ENCODE measurements at places on chromosomes 6 and 20. TPM values are rescaled to one million over a fixed set of nuclear protein-coding genes. Genes with fewer than 3 reads are reported as not detected.
A peak's percentile ranks its signal among the peaks of the same experiment; 100 is the strongest.

The HFE gene
- 1.2 TPM for total RNA-seq

DNA sequence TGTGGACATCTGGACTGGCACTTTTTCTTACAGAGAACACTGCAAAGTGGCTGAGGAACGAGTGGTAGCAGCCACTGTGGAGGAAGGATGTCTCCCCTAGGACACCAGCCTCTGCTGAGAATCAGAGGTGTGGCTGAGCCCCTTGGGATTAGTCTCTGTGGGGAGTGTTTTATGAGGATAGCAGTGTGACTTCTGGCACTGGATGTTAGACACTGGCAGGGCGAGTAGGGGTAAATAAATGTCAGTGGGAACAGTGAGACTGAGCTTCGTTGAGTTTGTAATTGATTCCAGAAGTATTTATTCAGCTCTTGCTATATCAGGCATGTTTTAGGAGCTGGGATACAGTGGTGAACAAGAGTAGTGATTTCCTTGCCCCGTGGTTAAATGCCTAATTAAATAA, 124.0 kb downstream of the JARID2 start:
- H3K27me3 ChIP-seq = no peaks in the 10 kb centered on the region
- H3K4me3 ChIP-seq = no peak overlapping the region
- no peaks in the 10 kb centered on the region for H3K4me1 ChIP-seq
- no peaks in the 10 kb centered on the region for H3K36me3 ChIP-seq
- no peak overlapping the region for H3K27ac ChIP-seq
- no peak for DNase-seq

The C20orf202 gene
- total RNA-seq = not detected

The KIF13A gene
- 66.9 TPM for total RNA-seq

GRCh38 chr6:36986704-36987047, 680 bp upstream of the MTCH1 start:
- H3K4me1 ChIP-seq = peaks cover 8% of the 10 kb centered on the region
- H3K27ac ChIP-seq = peak overlapping the region; percentile 96
- no peaks in the 10 kb centered on the region for H3K36me3 ChIP-seq
- DNase-seq = no peak
- H3K27me3 ChIP-seq = no peaks in the 10 kb centered on the region
- H3K4me3 ChIP-seq = peak overlapping the region; percentile 100

The CRISP3 gene
- 0.35 TPM for total RNA-seq

- H3K4me3 ChIP-seq = no peak overlapping the region
- no peaks in the 10 kb centered on the region for H3K4me1 ChIP-seq
- no peak for DNase-seq
- no peaks in the 10 kb centered on the region for H3K36me3 ChIP-seq
- H3K27ac ChIP-seq = no peak overlapping the region
Observed at GRCh38 chr20:3651204-3651962, 11.8 kb downstream of the GFRA4 start.

The ATAT1 gene
- 8.5 TPM for total RNA-seq

DNA sequence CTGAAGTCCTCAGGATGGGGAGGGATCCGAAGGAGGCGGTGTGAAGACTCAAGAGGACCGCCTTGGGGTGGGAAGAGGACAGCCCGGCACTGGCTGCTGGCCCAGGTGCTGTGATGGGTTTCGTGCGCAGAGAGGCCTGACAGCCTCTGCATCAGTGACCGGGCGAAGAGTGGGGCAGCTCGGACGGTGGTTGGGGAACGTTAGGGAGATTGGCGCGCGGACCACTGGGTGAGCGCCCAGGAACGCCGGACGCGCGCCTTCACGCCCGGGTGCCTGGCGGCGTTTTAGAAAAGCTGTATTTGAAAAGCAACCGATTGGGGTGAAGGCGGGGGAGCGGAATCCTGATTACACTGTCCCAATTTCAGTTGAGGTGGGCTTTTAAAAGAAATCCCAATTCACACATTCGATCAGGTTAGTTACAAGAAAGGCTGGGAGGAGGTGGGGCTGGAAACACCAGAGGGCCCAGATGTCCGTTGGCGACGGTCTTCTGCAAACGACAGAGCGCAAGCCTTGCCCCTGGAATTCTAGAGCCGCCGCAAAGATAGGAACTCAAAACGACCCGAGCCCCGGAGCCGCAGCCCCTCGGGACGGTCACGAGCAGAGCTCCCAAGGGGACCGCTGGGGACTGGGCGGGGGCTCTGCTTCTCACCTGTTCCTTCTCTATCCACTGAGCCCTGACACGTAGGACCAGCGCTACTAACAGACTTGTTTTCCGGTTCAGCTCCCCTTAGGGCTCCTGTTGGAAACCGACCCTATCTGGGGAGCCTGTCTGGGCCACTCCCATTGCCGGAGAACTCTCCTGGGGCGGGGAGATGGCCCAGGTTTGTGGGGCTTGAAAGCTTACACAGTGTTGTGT, 8.5 kb upstream of the TRIM40 start:
- H3K4me1 ChIP-seq = no peaks in the 10 kb centered on the region
- no peak overlapping the region for H3K27ac ChIP-seq
- no peak overlapping the region for H3K4me3 ChIP-seq
- no peaks in the 10 kb centered on the region for H3K36me3 ChIP-seq
- H3K27me3 ChIP-seq = peaks cover 29% of the 10 kb centered on the region

DNA sequence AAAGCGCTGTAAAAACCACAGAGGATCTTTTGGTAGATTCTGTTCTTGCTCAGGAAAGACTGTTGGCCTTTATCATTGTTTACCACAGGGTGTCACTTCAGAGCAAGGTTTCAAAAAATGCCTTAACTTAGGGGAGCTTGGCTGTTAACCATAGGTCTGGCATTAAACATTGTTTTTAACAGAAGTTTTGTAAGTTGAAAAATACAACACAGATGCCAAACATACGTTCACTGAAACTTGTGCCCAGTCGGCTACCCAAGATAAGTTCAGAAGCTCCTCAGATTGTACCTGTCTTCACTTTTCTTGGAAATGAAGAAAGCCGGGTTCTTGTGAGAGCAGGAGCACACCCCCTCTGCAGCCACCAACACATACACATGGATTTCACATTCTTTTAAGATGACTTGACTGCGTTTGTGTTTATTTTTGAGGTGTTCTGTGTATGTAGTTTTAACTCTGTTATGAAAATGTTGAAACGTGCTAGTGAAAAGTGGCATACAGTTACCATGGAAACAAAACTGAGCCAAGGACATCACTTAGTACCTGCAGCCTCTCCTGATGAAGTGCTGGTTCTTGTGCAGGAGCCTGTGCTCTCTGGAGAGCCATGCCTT, 64.9 kb downstream of the SYCP2L start:
- no peak overlapping the region for H3K4me3 ChIP-seq
- no peaks in the 10 kb centered on the region for H3K27me3 ChIP-seq
- no peaks in the 10 kb centered on the region for H3K36me3 ChIP-seq
- no peaks in the 10 kb centered on the region for H3K4me1 ChIP-seq
- DNase-seq = no peak

GRCh38 chr20:40319741-40320516, 369.1 kb downstream of the MAFB start:
- H3K27ac ChIP-seq = no peak overlapping the region
- H3K4me3 ChIP-seq = no peak overlapping the region
- H3K27me3 ChIP-seq = no peaks in the 10 kb centered on the region
- H3K4me1 ChIP-seq = no peaks in the 10 kb centered on the region
- DNase-seq = no peak

- no peak overlapping the region for H3K27ac ChIP-seq
- no peaks in the 10 kb centered on the region for H3K36me3 ChIP-seq
- H3K4me3 ChIP-seq = no peak overlapping the region
- no peaks in the 10 kb centered on the region for H3K27me3 ChIP-seq
Observed at GRCh38 chr6:135703621-135704020, 147.9 kb upstream of the PDE7B start.

- no peaks in the 10 kb centered on the region for H3K27me3 ChIP-seq
- no peak overlapping the region for H3K4me3 ChIP-seq
- no peak overlapping the region for H3K27ac ChIP-seq
- DNase-seq = no peak
- no peaks in the 10 kb centered on the region for H3K4me1 ChIP-seq
Observed at GRCh38 chr20:61972636-61973508, 92.8 kb downstream of the TAF4 start.

The CLPSL2 gene
- total RNA-seq = not detected

Data from uterus (tissue), 4 donors.